ENCODE measurements at places on chromosomes 12 and 14. TPM values are rescaled to one million over a fixed set of nuclear protein-coding genes. Genes with fewer than 3 reads are reported as not detected.

- H3K4me3 ChIP-seq = no peak overlapping the region
- peaks cover 50% of the 10 kb centered on the region for H3K36me3 ChIP-seq
- no peak overlapping the region for H3K27ac ChIP-seq
- no peak for DNase-seq
- H3K4me1 ChIP-seq = no peaks in the 10 kb centered on the region
- no peaks in the 10 kb centered on the region for H3K27me3 ChIP-seq
These were observed 20.5 kb downstream of the AKT1 start for GRCh38 chr14:104775073-104775489.

STYK1 gene
- 0.77 TPM for total RNA-seq

- DNase-seq = no peak
- H3K4me1 ChIP-seq = no peaks in the 10 kb centered on the region
- no peaks in the 10 kb centered on the region for H3K27me3 ChIP-seq
- no peak overlapping the region for H3K27ac ChIP-seq
- no peak overlapping the region for H3K4me3 ChIP-seq
These were observed 205.9 kb downstream of the STXBP6 start for GRCh38 chr14:24844011-24844410.

DNA sequence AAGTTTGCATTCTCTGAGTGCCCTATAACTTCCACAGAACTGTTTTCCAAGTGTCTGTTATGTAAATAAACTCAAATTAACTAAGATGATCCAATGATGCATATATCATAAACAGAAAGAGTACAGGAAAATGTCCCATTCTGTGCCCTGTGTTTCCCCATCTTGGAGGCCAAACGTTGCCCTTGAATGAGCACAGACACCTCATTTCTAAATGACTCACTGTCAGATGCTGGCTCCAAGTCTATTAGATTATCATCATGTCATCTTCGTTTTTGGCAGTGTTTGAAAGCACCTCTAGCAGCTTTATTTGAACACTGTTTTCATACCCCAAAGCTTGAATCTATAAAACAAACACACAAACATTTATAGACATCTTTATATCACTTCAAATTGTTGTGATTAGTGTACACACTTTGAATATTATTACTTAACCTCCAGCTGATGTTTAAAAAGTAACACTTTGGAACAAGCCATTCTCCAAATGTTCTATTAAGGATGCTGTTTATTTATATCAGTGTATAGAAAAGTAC is 424.2 kb downstream of the NOVA1 start:
- no peak overlapping the region for H3K27ac ChIP-seq
- no peaks in the 10 kb centered on the region for H3K4me1 ChIP-seq
- no peak for DNase-seq

GRCh38 chr14:104643306-104643705 is 38.7 kb upstream of the TMEM179 start:
- no peak overlapping the region for H3K27ac ChIP-seq
- no peaks in the 10 kb centered on the region for H3K27me3 ChIP-seq
- no peak for DNase-seq
- no peak overlapping the region for H3K4me3 ChIP-seq

PTPN6 gene
- 2.3 TPM for total RNA-seq

GRCh38 chr12:78403681-78404080 is 460.9 kb upstream of the SYT1 start:
- no peaks in the 10 kb centered on the region for H3K27me3 ChIP-seq
- no peaks in the 10 kb centered on the region for H3K36me3 ChIP-seq
- DNase-seq = no peak
- no peak overlapping the region for H3K27ac ChIP-seq
- H3K4me1 ChIP-seq = no peaks in the 10 kb centered on the region

GRCh38 chr14:98226411-98226810 is 1045.6 kb downstream of the BCL11B start:
- no peaks in the 10 kb centered on the region for H3K36me3 ChIP-seq
- no peaks in the 10 kb centered on the region for H3K27me3 ChIP-seq
- no peak overlapping the region for H3K27ac ChIP-seq
- no peaks in the 10 kb centered on the region for H3K4me1 ChIP-seq
- H3K4me3 ChIP-seq = no peak overlapping the region
- DNase-seq = no peak

DNA sequence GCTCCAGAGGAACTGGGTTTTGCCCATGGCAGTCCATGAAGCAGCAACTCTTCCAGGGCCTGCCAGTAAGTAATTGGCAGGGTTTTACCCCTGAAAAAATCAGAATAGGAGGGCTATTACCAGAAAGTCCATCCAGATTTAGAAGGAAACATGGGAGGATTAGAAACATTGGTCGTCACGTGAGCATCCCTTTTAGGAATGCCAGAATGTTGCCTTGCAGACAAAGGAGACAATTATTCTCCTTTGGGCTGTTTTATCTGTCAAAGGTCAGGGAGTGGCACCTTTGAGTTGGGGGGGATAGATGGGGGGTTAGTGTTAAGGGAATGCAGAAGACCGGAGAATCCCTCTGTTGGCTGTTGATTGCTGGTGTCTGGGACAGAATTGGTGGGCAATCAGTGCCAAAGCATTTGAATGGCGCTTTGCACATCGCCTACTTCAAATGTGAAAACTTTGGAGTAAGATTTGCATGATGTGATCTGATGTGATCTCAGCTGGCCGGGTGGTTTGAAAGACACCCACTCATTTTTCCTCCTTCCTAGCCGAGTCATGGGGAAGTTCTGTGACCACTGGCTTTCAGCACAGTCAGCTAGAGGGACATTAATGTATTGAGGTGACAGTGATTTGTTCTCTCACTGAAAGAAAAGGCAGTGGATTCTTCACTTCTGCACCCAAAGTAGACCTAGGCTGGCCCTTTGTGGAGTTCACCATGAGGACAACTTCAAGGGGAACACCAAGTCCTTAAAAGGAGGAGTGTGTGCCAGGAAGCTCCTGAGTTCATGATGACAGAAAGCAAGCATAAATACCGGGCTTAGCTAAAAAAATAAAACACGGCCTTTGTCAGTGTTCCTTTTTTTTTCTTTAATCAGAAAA is 31.4 kb downstream of the FLVCR2 start:
- H3K27ac ChIP-seq = no peak overlapping the region
- no peak for DNase-seq
- no peaks in the 10 kb centered on the region for H3K4me1 ChIP-seq

DNA sequence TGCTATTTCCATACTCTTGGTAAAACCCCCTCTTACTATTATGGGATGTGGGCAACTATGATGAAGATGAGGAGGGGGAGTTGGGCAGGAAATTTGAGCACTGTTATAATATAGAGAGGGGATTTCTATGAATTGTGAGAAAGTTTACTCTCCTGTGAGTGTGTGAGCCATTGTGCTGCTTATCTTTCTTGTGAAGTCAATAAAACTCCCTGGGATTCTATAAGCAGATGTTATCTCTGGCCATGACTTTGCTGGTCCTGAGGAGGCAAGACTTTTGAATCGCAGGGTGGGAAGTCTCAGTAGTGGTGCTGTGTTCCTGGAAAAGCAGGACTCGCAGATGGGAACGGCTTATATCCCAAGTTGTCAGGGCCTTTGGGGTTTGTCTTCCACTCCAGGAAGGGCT is 62.2 kb downstream of the EMP1 start:
- no peaks in the 10 kb centered on the region for H3K36me3 ChIP-seq
- no peak overlapping the region for H3K4me3 ChIP-seq
- DNase-seq = no peak
- H3K27ac ChIP-seq = no peak overlapping the region
- peaks cover 6% of the 10 kb centered on the region for H3K4me1 ChIP-seq

BATF gene
- total RNA-seq = not detected

PTGDR gene
- total RNA-seq = not detected

DNA sequence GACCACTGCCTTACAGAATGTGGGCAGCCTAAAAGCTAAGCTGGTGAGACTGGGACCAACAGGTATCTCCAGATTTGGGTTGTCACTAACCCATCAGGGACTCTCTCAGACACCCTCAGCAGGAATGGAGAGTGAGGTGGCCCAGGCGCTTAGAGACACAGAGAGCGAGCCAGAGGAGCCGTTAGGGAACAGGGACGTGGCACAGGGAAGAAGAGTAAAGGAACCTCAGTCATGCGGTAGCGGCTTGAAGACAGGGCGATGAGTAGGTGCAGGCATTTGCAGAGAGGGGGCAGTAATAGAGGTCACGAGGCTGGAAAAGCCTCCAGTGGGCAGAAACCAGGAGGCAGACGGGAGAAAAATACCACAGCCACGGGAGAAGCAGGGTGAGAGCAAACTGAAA is 158.0 kb upstream of the CCND2 start:
- no peak for DNase-seq
- no peak overlapping the region for H3K27ac ChIP-seq
- H3K4me3 ChIP-seq = no peak overlapping the region
- H3K36me3 ChIP-seq = no peaks in the 10 kb centered on the region
- no peaks in the 10 kb centered on the region for H3K4me1 ChIP-seq
- H3K27me3 ChIP-seq = peaks cover 30% of the 10 kb centered on the region

DNA sequence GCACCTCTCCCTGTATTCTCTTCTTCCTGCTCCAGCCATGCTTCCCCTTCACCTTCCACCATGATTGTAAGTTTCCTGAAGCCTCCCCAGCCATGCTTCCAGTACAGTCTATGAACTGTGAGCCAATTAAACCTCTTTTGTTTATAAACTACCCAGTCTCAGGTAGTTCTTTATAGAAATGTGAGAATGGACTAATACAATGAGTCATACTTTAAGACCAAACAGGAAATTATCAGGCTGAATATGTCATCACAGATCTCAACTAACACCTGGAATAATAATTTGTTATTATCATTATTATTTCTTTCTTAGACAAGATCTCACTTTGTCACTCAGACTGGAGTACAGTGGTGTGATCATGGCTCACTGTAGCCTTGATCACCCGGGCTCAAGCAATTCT is 85.4 kb downstream of the KCNMB4 start:
- H3K36me3 ChIP-seq = no peaks in the 10 kb centered on the region
- no peak overlapping the region for H3K4me3 ChIP-seq
- H3K4me1 ChIP-seq = no peaks in the 10 kb centered on the region
- no peak for DNase-seq
- no peak overlapping the region for H3K27ac ChIP-seq

TMPRSS12 gene
- not detected for total RNA-seq

- no peaks in the 10 kb centered on the region for H3K36me3 ChIP-seq
- no peak overlapping the region for H3K27ac ChIP-seq
- no peak overlapping the region for H3K4me3 ChIP-seq
- H3K27me3 ChIP-seq = no peaks in the 10 kb centered on the region
These were observed 226.0 kb downstream of the PCNX1 start for GRCh38 chr14:71133296-71133695.

DNA sequence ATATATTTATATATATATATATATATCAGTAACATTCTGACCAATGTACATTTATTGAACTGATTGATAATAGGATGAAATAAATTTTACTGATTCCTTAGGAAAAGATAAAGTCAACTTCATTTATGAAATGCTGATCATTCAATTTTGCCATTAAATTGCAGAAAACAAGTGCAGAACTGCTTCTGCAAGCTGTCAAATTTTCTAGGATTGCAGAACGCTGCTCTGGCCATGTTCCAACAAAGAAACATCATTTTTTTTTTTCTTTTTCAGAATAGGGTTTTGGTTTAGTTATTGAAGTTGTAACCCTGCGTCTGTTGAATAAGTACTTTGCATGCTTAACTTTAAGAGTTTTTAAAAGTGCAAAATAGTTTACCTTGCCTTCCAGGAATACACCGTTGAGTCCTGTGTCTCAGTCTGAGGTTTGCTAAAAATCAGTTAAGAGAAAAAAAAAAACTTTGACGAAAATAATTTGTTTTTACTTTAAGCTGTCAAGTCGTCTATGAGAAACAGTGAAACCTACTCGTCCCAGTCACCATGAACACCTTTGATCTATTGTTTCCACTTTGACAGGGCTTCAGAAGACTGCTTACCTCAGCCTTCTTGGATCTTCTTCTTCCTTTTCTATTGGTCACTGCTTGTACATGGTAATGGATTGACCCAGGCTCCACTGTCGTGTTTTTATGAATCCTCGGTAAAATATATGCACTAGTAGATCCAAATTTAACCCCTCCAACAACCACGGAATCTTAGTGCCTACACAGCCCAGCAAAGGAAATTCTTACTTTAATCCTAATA is at the start of gene KERA:
Gene KERA (minus strand): TSS at position 657 of the 798 bp plus-strand sequence. CDS start 1,743 bp downstream, outside the sequence.
- H3K4me3 ChIP-seq = no peak within 1 kb of the TSS
- no peaks in the 10 kb centered on the region for H3K36me3 ChIP-seq
- H3K4me1 ChIP-seq = no peaks in the 10 kb centered on the region
- no peaks in the 10 kb centered on the region for H3K27me3 ChIP-seq
- no peak within 1 kb of the TSS for H3K27ac ChIP-seq

SLC5A8 gene
- not detected for total RNA-seq

FANCM gene
- 20.8 TPM for total RNA-seq

DNA sequence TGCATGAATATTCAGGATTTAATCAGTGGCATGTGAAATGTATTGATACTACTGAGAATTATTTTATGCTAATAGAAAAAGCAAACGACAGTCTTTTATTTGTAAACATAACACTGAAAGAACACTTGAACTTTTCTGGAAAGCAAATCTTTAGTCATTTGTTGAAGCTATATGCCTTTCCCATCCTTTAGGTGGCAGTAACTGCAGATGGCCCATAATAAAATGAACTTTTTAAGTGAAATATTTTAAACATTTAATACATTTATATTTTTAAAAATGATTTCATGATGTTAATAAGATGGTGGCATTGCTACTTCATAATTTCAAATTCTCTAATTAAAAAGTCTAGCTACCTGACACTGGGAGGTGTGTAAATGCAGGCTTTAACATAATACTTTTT is 13.9 kb upstream of the KRR1 start:
- no peak for DNase-seq
- H3K27me3 ChIP-seq = no peaks in the 10 kb centered on the region
- no peak overlapping the region for H3K27ac ChIP-seq
- H3K4me1 ChIP-seq = no peaks in the 10 kb centered on the region
- no peaks in the 10 kb centered on the region for H3K36me3 ChIP-seq

G2E3 gene
- 51.0 TPM for total RNA-seq

DNA sequence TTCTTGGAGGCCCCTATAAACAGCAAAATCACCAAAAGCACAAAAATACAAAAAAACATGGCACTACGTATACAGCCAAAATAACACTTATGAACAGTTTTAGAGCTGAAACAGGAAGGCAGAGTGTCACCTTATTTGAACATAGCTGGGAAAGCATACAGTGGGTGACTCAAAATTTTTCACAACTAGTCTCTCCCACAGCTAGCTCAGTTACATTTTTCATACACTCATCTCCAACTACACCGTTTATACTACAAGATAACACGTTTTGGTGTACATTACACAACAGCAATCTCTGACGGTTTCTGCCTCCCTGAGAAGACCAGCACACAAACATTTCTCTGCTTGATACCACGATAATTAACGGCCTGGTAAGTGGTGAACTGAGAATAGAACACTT is 2.9 kb downstream of the RAD52 start:
- H3K27me3 ChIP-seq = no peaks in the 10 kb centered on the region
- H3K27ac ChIP-seq = peak overlapping the region; percentile 4
- no peak for DNase-seq
- peaks cover 9% of the 10 kb centered on the region for H3K36me3 ChIP-seq
